ENCODE measurements at places on chromosomes 7 and 10. TPM values are rescaled to one million over a fixed set of nuclear protein-coding genes. Genes with fewer than 3 reads are reported as not detected.

- no peak for DNase-seq
Measured at GRCh38 chr7:128887169-128888038, 23.1 kb downstream of the KCP start.

GRCh38 chr10:114458955-114459354 lies 54.7 kb upstream of the AFAP1L2 start:
- peak; percentile 60 for DNase-seq

DNA sequence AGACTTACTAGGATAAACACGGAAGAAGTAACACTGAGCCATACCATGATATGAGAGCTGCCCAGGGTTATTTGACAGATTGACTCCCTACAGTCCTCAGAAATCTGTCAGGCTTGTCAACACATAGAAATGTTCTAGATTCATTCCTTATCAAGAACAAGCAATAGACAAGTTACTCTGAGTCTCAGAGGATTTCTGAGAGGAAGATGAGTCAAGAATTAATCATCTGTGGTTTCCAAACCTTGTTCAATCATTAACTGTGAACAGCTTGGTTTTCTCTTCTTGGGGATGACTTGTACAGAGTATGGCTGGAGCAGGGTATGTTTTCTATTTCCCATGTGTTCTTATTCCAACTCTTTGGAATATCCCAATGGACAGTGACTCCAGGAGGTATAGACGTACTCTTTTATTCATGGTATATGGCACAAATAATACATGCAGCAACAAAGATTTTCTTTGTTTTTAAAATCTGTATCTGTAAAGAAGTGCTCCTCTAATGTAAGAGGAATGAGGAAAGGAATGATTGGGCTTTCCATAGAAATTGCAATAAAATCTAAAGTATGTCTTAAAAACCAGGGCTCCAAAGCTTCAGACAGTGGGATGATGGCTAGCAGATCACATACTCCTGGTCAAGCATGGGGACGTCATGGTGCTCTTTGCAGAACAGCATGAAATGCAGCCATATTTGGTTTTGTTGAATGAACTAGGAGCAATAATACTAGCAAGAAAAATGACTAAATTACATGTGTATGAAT lies 11.9 kb upstream of the SFR1 start:
- no peak for DNase-seq

- peak; percentile 93 for DNase-seq
Measured at GRCh38 chr10:72260239-72260975, 13.3 kb upstream of the DDIT4 start.

- no peak for DNase-seq
Measured at GRCh38 chr10:48390933-48391845, 84.7 kb downstream of the MAPK8 start.

MYOZ1 gene
- not detected for total RNA-seq

- DNase-seq, result peak; percentile 90
Measured at GRCh38 chr10:117005026-117005526, at the start of gene SHTN1. TSS of gene SHTN1 (minus strand) at chr10:117005187. CDS start at chr10:117005079, 108 bp downstream.

GRCh38 chr10:22436526-22436892 lies 91.2 kb downstream of the SPAG6 start:
- DNase-seq, result peak; percentile 81

DNA sequence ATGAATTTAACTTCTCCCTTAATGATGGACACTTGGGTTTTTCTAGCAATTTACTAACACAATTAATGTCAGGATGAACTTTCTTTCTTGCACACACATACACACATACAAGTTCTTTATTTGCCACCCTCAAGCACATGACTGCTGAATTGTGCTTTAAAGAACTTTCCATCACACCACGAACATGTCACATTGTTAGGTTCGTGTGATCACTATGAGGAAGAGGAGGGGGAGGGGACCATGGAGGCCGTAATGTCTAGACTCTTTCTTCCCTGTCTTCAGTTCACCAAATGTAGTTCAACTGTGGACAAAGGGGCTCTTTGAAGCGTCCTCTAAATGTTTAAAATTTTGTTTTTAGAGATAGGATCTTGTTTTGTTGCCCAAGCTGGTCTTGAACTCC lies 31.0 kb downstream of the NUP42 start:
- no peak for DNase-seq

DNA sequence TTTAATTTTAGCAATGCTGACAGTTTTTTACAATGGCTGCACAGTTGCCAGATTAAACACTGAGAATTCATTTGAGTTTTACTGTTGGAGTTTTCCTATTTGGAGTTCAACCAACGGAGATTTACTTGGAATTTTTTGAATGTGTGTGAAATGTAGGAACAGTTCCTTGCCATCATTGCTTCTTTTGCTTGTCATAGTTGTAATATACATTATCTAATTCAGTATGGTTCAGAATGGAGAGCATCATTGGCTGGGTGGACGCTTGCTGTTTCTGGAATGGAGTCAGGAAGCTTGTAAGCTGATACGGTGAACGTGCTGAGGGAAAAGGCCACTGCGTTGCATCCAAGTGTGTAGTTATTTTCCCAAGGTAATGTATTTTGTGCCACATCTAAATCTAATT lies 404.3 kb upstream of the KLF6 start:
- DNase-seq, result no peak

DNA sequence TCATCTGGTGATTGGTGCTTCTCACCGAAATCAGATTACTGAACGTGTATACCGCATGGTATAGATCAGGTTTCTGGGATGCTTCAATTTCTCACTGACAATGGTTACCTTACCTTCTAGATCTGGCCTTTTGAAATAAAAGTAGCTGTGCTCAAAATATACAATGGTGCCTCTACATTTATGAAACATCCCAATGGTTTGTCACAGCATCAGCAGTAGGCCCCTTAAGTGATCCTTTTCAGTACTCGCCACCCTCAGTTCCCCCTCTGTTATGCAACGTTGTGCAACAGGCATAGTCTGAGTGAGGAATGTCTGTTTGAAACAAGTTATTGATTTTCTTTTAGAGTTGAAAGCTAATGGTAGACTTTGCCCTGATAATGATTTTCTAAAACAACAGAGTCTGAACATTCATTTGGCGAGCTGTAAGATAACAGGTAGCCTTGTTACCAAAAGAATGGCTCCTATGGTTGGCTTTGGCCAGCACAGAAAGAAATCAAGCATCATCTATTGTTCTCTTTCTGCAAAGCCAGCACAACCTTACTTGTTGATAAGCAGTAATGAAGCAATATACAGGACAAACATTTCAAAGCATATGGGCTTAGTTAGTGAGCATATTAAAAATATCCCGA lies 693.9 kb downstream of the PARD3 start:
- no peak for DNase-seq

Data from mucosa of descending colon (tissue), 3 donors.